ENCODE measurements at places on chromosomes 5 and 9. TPM values are rescaled to one million over a fixed set of nuclear protein-coding genes. Genes with fewer than 3 reads are reported as not detected.

GRCh38 chr5:148805326-148806290, 20.8 kb upstream of the ADRB2 start:
- no peak for DNase-seq

The PELO gene
- total RNA-seq, result 11.6 TPM

DNA sequence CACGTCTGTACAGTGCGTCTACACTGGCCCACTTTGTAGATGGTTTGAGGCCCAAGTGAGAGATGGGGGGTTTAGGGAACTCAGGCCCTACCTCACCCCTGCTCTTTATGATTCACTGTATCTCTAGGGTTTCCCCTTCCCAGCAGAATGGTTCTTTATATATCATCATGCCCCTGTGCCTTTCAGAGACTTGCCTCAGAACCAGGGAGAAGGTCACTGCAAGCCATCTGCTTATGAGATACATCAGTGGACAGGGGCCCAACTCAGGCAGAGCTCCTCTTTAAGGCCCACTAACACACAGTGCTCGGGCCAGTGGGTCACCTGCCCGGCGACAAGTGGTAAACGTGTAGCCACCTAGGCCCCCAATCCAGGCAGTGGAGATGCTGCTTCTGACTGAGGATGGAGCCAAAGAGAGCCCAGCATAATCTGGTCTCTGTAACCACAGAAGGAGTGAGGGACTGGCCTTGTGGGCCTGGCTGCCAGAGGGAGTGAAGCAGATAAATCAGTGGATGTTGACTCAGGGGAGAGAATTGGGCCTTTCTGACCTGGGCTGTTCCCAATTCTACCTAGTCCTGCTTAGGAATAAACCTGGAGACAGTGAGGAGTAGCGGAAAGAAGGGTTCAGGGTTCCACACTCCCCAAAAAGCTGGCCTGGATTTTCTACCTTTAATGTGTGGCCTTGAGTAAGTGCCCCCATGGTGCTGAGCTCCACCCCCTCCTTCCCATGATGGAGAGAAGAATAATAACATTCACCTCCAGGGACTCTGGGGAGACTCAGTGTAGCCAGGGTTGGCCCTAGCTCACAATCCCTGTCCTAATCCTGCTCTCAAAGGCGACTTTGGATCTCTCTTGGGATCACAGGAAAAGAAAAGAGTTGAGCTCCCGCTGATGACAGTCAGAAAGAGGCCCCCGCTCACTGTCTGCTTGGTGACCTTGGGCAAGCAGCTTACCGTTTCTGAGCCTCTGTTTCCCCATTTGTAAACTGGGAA, 2.8 kb upstream of the DUSP1 start:
- no peak for DNase-seq

DNA sequence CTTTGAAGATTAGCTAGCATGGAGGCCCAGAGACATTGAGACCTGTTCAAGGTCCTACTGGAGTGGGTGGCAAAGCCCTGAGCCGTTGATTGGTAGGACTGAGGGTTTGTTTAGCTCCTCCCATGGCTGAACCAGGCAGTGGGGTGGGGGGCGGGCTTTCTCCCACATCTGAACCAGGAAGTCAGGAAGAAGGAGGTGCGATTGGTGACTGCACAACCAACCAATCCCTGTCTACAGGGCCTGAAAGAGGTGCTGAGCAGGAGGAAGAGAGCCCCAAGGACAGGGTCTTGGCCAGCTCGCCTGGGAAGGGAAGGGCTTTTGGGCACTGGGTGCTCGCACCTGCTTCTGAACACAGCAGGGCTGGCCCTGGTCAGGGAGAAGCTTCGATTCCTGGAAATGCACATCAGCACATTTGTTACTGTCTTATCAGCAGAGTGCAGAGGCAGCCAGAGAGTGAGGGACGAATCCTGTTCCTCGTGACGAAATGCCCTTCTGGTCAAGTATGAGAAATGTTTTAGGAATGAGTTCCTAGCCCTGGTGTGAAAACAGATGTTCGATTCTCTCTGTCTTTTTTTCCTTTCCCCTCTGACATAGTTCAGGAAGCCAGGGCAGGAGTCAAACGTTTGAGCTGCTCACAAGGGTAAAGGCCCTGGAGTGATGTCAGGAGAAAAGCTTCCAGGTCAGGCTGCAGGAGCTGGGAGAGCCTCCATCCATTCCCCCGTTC, 294.8 kb upstream of the KLF4 start:
- DNase-seq, result no peak

The MARCHF11 gene
- 0.57 TPM for total RNA-seq
